Activated CD8-positive, alpha-beta memory T cell treated with anti-CD3 and anti-CD28 coated beads, Interleukin-2, amount 50 U/mL, for 4 hours (primary cell): ENCODE measurements at places on chromosomes 7 and 10.

DNA sequence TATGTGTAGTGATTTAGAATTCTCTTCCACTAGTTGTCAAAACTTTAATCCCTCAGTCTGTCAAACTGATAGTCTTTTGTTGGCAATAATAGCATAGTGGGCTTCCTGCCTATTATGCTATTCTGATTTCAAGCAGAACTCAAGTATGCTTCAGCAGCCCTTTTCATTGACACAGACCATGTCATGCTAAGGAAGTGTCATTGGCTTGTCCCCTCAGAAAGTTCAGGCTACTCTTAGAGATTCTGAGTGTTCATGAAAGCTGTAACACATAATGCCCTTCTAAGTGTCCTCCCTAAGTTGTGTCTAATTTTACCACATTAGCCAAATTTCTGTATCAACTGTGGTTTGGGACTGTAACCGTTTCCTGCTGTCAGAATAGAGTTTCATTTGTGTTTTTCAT lies 198.7 kb downstream of the THSD7A start:
- DNase-seq = no peak

GRCh38 chr7:10439027-10439426 lies 534.6 kb upstream of the PHF14 start:
- no peak for DNase-seq

DNA sequence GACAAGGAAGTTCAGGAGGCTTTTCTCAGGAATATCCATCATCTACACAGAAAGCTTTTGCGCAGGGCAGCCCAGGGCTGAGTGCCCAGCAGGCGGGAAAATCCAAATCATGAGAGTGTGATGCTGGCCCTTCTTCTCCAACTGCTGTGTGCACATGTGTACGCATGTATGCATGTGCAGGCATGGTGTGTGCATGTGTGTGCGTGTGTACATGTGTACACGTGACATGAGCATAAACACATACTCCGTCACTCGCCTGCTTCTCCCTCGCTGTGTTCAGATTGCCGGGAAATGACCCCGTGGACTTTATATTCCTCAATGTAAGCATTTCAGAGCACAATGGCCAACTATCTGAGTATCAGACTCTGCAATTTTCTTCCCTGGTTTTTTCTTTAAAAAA lies 85.1 kb downstream of the PRPF18 start:
- no peak for DNase-seq

GRCh38 chr10:132934953-132935352 lies 7.4 kb downstream of the CFAP46 start:
- no peak for DNase-seq

DNA sequence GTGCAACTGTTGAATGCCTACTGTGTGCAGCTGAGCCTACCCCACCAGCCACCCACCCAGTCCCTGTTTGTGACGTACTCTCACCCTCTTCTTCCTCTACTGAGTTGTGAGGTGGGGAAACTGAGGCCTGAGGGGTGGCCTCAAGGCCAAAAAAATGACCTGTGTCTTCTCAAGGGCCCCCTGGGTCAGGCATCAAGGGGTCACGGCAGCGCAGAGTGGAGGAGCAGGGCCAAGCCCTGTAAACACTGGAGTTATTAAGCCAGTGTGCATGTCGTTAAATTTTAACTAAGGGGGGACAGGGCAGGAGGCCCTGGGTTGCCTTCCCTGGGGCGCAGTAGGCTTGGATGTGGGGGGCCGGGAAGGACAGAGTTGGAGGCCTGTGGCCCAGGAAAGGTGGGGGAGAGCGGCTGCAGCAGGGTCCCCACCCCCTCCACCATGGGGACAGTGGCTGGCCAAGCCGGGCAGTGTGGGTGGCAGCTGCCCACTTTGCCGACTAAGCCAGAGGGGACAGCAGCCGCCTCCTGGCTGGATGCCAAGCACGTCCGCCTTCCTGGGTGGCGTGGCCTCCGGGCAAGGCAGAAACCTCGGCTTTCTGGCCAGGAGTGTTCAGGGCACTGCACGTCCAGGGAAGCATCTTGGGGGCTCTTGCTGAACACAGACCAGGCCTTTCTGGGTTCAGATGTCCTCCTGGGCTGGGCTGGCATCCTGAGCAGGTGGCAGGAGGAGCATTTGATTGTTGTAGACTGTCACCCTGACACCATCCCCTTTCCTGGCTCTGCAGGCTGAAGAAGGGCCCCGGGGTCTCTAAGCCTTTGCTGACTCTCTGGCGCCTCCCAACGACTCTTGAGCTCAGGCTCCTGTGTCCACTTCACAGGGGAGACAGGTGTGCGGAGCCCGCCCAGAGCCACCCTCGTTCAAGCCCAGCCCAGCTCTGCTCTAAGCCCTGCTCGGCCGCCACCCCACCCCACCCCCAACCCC lies 1.9 kb downstream of the SLC29A4 start:
- DNase-seq = no peak

DNA sequence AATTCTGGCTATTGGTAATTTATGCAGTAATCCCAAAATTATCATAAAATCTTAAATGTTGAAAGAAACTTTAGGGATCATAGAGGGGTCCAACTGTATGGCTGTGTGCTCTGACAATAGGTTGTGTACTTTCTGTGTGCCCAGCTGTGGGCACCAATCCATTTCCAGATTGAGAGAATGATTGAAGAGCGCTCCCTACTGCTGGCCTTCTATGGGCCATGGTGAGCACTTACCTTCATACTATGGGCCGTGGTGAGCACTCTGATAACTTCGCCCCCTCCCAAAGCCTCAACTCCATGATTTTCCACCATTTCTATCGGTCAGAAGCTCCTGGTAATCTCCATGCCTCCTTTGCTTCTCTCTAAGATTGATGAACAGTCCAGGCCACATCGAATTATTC lies 118.6 kb downstream of the STRA8 start:
- DNase-seq = no peak

DNA sequence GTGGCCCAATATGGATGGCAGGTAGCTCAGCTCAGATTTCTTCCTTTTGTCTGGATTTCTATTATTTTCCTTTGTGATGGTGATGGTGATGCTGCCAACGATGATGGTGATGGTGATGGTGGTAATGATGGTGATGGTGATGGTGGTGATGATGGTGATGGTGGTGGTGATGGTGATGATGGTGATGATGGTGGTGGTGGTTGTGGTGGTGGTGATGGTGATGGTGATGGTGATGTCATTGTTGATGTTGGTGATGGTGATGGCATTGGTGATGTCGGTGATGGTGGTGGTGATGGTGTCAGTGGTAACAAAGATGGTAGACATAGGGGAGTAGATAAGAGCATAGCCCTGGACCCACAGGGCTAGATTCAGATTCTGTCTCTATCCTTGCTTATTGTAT lies 25.4 kb downstream of the TTYH3 start:
- no peak for DNase-seq

DNA sequence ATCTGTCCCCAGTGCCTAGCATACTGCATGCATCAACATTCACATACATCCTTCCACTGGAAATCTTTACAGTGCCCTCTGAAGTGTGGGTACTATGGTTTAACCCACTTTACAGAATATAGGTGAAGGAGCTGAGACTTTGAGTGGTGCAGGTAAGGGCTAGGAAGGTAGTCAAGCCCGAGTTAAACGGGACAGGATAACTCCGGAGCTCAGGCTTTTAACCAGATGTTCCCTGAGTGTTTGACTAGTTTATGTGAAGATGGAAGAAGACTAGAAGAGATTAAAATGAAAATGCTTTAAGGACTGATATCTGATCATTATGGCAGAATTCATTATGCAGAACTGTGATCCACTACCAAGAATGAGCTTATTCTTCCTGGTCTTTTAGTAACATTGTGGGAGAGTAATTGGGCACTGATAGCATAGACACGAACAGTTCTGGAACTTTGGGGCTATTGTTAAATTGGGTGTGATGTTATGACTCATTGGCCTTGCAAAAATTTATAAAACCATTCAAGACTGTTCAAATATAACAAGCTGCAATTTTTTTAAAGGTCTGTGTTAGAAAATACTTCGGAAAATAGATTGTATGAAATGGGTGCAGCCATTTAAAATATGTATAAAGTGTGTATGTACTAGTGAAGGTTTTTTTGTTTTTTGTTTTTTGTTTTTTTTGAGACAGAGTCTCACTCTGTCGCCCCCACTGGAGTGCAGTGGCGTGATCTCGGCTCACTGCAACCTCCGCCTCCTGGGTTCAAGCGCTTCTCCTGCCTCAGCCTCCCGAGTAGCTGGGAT lies 4.4 kb downstream of the CUL1 start:
- DNase-seq = no peak

DNA sequence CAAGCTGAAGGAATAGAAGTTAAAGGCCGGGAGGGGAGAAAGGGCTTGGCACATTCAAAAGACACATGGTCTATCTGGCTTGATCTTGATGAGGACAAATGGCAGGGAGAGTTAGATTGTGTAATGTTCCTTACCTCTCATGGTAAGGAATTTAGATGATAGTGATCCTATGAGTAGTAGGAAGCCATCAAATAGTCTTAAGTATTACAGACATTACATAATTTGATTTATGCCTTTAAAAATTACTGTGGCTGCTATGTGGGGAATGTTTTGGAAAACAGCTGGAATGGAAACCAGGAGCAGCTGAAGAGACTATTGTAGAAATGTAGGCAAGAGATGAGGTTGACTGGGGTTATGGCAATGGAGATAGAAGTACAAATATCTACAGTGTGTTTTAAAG lies 351.3 kb upstream of the BMPER start:
- no peak for DNase-seq

- no peak for DNase-seq
Measured at GRCh38 chr10:96639899-96640298, 53.1 kb upstream of the TM9SF3 start.

DNA sequence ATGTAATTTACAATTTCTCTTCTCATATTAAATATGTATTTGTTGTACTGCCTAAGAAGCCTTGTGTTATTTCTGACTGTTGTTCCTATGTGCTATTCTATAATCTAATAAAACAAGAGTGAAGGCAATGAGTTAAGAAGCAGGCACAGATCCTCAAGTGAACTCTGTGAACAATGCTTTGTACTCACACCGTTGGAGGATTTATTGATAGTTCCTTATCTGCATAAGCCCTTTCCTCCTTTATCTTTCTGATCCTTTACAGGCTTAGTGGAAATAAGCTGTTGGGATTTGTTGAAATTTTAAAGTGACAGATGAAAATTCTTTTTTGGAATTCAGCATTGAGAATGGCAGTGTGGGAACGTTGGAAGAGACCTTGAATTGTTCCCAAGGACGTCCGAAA lies 329.6 kb upstream of the NPVF start:
- DNase-seq = no peak

DNA sequence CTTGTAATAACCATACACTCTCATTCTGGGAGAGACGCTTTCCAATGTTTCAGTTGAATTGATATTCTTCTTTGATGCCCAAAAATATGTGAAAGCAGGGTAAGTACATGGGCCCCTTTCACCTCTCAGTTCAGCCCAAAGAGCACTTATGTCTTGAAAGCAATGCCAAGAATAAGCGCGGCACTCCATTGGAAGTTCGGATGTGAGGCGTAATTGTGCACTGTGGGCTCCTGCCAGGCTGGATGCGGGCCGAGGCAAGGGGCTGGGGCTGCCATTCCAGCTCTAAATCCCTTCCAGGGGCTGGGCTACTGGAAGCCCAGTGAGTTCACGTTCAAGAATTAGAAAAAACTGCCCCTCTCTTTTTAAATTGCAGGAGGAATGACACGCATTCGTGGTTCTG lies 113.8 kb downstream of the EBF3 start:
- no peak for DNase-seq

DNA sequence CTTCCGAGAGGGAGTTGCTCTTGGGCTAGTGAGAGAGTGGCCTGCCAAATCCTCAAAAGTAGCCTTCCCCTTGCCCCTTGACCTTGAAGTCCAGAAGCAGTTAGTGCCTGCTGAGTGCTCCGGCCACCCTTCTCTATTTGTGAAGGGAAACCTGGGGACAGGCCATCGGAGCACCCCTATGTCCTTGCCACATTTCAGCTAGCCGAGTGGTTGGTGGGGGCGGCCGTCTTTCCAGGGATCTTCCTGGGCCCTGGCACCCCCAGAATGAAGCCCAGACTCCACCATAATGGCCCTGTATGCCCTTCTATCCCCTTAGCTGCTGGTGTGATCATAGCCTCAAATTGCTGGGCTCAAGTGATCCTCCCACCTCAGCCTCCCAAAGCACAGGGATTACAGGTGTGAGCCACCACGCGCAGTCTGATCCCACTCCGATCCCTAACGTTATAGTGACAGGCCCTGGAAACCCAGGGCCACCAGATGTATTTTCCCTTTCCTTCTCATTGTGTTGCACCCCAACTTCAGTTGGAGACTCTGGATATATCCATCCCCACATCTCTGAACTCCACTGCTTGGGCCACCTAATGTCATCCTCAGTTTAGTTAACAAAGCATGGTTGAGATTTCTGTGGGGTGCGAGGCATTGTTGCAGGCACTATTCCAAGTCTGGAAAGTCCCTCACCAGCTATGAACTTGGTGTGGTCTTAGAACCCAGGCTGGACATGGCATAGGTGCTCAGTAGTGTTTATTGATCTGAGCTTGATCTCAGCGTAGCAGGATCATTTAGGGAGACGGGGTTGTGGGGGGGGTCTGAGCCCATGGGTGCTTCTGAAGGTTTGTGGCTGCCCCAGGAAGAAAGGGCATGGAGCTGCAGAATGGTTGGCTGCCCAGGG lies 1.6 kb downstream of the TSPAN14 start:
- no peak for DNase-seq

- no peak for DNase-seq
Measured at GRCh38 chr7:147240468-147240867, 1123.9 kb downstream of the CNTNAP2 start.

DNA sequence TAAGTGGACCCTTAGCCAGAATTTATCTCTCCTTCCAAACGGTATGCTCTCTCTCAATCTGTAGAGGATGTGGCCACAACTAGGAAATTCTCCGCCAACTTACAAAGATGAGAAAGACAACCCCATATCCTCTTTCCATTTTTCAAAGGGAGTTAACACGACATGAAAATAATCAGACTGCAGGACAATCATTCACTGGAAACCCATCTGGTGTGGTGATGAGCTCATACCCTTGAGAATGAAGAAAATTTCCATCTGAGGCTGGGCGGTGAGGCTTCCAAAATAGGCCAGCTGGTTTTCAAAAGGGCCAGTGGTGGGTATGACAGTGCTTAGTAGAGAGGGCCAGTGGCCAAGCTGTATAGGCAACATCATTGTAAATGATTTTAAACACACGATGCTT lies 369.6 kb downstream of the FRMD4A start:
- DNase-seq = no peak

DNA sequence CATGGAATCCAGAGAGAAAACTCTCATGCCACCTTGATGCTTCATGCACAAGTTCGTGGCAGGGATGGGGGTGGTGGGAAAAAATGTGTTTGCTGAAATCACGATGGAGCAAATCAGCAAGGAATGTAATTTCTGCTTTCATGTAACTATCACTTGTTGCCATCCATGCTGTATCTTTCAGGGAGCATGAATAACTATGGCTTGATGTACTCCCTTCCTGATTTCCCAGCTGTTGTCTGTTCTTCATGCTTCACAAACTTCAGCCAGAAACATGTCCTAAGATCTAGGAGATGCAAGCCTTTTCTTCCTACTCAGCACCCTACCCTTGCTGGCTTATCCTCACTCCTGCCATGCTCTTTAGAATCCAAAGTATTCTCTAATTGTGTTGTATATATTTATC lies 64.0 kb downstream of the LRRC4 start:
- DNase-seq = no peak

DNA sequence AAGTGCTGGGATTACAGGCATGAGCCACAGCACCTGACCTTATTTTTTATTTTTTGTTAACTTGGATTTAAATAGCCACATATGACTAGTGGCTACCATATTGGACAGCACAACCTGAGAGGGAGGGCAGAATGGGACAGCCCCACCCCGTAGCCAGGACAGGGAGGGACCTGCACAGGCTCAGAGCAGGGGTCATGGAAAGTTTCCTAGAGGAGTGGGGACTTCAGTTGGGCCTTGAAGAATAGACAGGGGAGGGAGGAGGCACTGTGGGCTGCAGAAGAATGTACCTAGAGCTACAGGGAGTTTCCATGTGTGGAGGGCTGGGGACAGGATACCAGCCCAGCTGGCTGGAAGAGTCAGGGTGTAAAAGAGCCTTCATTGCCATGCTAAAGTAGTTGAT lies 8.8 kb downstream of the TRIM8 start:
- DNase-seq = no peak
